Ovary (tissue), 10 donors: ENCODE measurements at places on chromosomes 5 and 9. TPM values are rescaled to one million over a fixed set of nuclear protein-coding genes. Genes with fewer than 3 reads are reported as not detected.

GRCh38 chr5:34930462-34930844, 1.1 kb downstream of the DNAJC21 start:
- H3K36me3 ChIP-seq = no peaks in the 10 kb centered on the region
- peaks cover 2% of the 10 kb centered on the region for H3K4me1 ChIP-seq
- no peak for DNase-seq

- H3K27ac ChIP-seq = no peak overlapping the region
- no peaks in the 10 kb centered on the region for H3K4me1 ChIP-seq
- no peak for DNase-seq
- H3K4me3 ChIP-seq = no peak overlapping the region
Observed at GRCh38 chr9:68738358-68738757, 33.3 kb downstream of the PIP5K1B start.

- no peaks in the 10 kb centered on the region for H3K27me3 ChIP-seq
- peaks cover 4% of the 10 kb centered on the region for H3K4me1 ChIP-seq
- no peaks in the 10 kb centered on the region for H3K36me3 ChIP-seq
- no peak overlapping the region for H3K27ac ChIP-seq
- DNase-seq = no peak
- H3K4me3 ChIP-seq = no peak overlapping the region
Observed at GRCh38 chr9:2816476-2817141, 27.3 kb downstream of the PUM3 start.

DNA sequence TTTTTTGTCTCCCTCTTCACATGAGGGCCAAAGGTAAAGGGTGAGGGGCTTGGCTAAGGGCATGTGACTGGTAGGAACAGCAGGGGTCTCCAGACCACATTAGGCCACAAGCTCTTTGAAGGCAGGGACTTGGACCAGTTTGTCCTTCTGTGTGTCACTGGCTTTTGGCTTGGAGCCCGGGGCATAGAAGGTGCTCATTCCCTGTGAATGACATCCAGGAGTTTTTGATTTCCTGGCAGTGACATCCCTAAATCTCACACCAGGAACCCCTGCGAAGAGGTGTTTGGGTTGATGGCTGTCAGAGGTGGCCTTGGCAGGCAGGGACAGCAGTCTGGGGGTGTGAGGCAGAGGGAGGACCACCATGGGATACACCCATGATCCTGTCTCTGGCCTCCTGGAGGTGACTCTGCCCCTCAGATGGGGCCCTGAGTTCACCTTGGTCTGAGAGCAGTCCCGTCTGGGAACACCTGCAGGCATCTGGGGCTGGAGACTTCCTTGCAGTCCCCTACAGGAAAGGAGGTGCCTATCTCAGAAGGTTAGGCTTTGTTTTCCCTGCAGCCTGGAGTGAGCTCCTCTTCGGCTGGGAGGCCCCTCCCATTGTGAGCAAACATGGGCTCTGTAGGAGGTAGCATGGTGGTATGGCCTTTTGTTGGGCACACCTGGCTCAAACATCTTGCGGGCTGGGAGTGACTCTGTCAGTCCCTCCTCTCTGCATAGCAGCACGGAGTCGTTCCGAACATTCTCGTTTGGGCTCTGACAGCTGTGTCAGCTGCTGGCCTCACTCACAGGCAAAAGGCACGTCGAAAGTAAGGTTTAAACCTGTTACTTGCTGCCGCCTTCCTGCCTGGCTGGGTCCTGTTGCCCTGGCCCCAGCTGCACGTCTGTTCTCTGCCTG, 38.6 kb upstream of the PITX1 start:
- no peak overlapping the region for H3K4me3 ChIP-seq
- no peak for DNase-seq
- no peaks in the 10 kb centered on the region for H3K36me3 ChIP-seq
- H3K4me1 ChIP-seq = no peaks in the 10 kb centered on the region
- no peak overlapping the region for H3K27ac ChIP-seq

- no peaks in the 10 kb centered on the region for H3K4me1 ChIP-seq
- no peak for DNase-seq
- H3K27ac ChIP-seq = no peak overlapping the region
- H3K4me3 ChIP-seq = no peak overlapping the region
- H3K36me3 ChIP-seq = no peaks in the 10 kb centered on the region
Observed at GRCh38 chr5:80665057-80665456, 10.3 kb upstream of the DHFR start.

- H3K4me3 ChIP-seq = no peak overlapping the region
- H3K4me1 ChIP-seq = no peaks in the 10 kb centered on the region
- H3K36me3 ChIP-seq = no peaks in the 10 kb centered on the region
- no peak for DNase-seq
Observed at GRCh38 chr5:89072842-89073672, 190.1 kb upstream of the MEF2C start.

Gene ZNF484
- polyA plus RNA-seq = 2.7 TPM
